ENCODE measurements at places on chromosomes 6 and 20.

- no peaks in the 10 kb centered on the region for H3K4me1 ChIP-seq
- H3K27ac ChIP-seq, result no peak overlapping the region
- H3K27me3 ChIP-seq, result no peaks in the 10 kb centered on the region
- H3K4me3 ChIP-seq, result no peak overlapping the region
Observed at GRCh38 chr6:81634155-81634880, 118.2 kb downstream of the TENT5A start.

GRCh38 chr20:24100370-24101011 is 111.9 kb upstream of the GGTLC1 start:
- H3K36me3 ChIP-seq, result no peaks in the 10 kb centered on the region
- H3K27me3 ChIP-seq, result no peaks in the 10 kb centered on the region
- H3K4me3 ChIP-seq, result no peak overlapping the region
- H3K4me1 ChIP-seq, result no peaks in the 10 kb centered on the region

- no peak overlapping the region for H3K27ac ChIP-seq
- H3K27me3 ChIP-seq, result no peaks in the 10 kb centered on the region
- H3K4me1 ChIP-seq, result no peaks in the 10 kb centered on the region
- peak; percentile 55 for DNase-seq
- H3K4me3 ChIP-seq, result no peak overlapping the region
- no peaks in the 10 kb centered on the region for H3K36me3 ChIP-seq
Observed at GRCh38 chr6:167761794-167762258, 64.9 kb upstream of the AFDN start.

DNA sequence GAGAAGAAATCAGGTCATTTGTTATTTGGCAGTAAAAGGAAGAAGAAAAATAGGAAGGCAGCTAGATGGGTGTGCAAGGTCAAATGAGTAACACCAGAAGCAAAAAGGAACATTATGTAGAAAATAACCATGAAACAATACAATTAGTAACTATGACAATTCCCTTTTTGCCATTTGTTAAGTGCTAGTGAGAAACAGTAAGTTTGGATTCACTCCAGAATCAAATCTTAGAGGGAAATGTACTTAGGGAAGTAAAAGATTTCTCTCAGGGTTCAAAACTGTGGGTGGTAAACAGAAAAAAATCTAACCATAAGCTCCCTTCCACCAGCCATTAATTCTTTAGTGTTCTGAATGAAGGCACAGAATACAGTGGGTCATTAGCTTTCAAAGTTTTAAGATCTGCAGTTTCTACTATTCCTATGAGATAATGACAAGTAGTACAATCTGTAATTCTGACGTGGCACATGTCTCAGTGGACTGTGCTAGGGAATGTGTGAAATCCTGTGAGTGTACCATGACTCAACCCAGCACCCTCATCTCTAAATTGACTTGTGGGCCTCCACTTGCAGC is 17.1 kb downstream of the REPS1 start:
- peak overlapping the region; percentile 27 for H3K27ac ChIP-seq
- peak; percentile 71 for DNase-seq
- no peaks in the 10 kb centered on the region for H3K27me3 ChIP-seq
- H3K4me3 ChIP-seq, result no peak overlapping the region
- no peaks in the 10 kb centered on the region for H3K36me3 ChIP-seq

DNA sequence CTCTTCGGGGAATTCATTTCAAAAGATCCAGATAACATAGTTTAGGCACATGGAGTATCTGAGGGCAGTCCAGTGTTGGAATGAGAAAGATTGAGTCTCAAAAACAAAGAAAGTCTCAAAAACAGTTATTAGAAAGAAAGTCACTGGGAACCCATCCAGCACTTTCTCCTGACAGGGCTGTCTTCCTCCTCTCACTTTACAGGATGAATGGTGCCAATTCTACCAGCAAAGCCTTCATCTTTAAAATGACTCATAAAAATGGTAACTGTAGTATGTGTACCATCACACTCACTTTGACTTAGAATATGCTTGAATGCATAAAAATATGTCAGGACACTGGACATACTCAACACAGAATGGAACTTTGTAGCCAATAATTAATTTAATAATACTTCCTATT is 71.3 kb downstream of the SLC22A3 start:
- no peak for DNase-seq
- H3K4me3 ChIP-seq, result no peak overlapping the region
- peaks cover 21% of the 10 kb centered on the region for H3K36me3 ChIP-seq

DNA sequence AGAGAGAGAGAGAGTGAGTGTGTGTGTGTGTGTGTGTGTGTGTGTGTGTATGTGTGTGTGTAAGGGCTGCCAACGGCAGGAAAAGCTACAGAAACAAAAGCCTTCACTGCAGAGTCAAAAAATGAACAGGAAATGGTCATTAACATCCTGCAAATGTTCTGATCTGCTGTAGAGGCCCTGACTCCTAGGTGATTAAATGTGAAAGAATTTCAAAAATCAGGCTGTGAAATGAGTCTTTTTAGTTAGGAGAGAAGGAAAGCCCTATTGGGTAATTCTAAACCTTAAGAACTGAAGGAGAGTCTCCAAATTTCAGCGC is 166.5 kb upstream of the MYLIP start:
- DNase-seq, result no peak
- H3K36me3 ChIP-seq, result no peaks in the 10 kb centered on the region
- H3K27me3 ChIP-seq, result no peaks in the 10 kb centered on the region
- no peak overlapping the region for H3K27ac ChIP-seq
- H3K4me1 ChIP-seq, result no peaks in the 10 kb centered on the region

DNA sequence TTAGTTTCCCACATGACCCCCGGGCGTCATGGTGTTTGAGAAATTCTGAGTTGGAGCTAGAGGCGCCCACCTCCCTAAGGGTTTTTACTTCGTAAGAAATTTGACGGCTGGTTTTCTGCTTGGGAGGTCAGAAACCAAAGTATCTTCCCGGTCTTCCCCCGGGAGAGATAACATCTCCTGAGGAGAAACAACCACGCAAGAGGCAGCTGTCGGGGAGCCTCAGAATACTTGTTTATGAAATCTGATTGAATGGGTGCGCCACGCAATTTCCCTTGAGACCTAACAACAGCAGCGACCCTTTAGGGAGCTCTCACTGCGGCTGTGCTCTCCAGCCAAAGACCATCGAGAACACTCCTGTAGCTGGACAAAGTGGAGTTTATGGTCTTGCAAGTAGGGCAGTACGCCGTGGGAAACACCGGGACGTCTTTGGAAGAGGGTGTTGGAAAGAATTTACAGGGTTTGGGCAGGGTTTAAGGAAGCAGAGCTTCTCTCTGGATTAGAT is 608 bp upstream of the EIF2S2 start:
- no peak for DNase-seq
- H3K27me3 ChIP-seq, result no peaks in the 10 kb centered on the region
- H3K4me1 ChIP-seq, result peaks cover 23% of the 10 kb centered on the region

DNA sequence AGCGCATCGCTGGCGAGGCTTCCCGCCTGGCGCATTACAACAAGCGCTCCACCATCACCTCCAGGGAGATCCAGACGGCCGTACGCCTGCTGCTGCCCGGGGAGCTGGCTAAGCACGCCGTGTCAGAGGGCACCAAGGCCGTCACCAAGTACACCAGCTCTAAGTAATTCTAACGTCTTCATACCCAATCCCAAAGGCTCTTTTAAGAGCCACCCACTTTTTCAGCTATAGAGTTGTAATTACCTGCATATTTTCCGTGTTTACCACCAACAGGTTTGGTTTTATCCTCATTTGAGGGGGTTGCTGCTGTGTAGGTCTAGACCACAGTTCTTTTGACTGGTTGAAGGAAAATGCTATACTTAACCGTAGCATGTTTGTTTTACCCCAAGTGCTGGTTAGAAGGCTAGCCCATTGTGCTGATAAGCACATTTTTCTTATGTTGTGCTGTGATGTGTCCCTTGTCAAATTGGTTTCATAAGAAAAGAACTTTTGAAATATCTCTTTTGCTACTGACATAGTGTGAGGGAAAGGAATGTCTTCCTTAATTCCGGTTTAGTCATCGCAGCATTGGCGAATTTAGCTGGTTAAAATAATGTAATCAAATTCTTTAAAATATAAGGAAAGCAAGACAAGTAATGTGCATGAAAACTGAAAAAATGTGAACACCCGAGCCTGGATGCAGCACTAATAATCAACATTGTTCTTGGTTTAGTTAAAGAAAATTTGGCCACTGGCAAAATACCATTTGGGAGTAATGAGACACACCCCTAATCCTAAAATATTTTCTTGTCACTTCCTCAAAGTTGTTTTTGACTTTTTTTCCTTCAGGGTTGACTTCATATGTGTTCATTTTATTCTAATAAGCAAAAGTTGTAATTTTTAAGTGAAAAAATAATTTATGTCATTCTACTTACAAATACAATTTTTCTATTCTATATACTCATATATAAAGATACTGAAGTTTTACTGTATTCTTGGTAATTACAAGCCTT is 112.8 kb downstream of the HFE start:
- H3K27ac ChIP-seq, result peak overlapping the region; percentile 95
- H3K27me3 ChIP-seq, result no peaks in the 10 kb centered on the region
- H3K36me3 ChIP-seq, result no peaks in the 10 kb centered on the region
- peak overlapping the region; percentile 62 for H3K4me3 ChIP-seq

- no peak overlapping the region for H3K4me3 ChIP-seq
- no peak overlapping the region for H3K27ac ChIP-seq
- H3K4me1 ChIP-seq, result peaks cover 5% of the 10 kb centered on the region
- DNase-seq, result no peak
- no peaks in the 10 kb centered on the region for H3K27me3 ChIP-seq
Observed at GRCh38 chr6:53896196-53896595, 101.4 kb downstream of the LRRC1 start.

- H3K27me3 ChIP-seq, result no peaks in the 10 kb centered on the region
- no peaks in the 10 kb centered on the region for H3K36me3 ChIP-seq
- no peaks in the 10 kb centered on the region for H3K4me1 ChIP-seq
- H3K27ac ChIP-seq, result no peak overlapping the region
Observed at GRCh38 chr6:75012018-75012417, 193.8 kb downstream of the COL12A1 start.

DNA sequence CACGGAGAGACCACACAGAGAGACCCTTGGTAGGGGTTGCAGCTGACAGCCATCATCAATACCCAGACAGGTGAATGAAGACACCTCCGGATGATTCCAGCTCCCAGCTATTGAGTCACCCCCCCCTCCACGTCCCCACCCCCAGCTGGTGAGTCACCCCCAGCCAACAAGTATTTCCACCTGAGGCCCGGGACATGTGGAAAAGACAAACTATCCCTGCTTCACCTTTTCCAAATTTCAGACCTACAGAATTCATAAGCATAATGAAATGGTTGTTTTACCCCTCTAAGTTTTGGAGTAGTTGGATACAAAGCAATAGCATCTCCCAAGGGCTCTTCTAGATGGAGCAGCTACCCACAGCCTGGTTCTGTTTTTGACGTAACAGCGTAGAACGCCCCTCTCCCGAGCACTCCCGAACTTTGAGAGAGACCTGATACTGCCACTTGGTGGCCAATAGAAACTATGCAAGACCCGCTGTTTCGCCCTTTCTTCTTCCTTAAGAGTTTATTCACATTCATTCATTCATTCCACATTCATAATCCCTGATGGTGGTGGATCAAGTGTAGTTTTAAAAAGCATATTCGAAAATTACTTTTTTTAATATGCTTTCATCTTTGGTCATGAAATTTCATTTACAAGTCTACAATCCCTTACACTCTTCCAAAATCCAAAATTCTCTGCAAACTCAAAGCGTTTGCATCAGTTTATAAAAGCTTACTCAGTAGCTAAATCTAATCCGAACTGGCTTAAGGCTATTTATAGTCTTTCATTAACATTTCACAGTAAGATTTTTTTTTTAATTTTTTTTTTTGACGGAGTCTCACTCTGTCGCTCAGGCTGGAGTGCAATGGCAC is 15.1 kb upstream of the PPP1R16B start:
- no peaks in the 10 kb centered on the region for H3K36me3 ChIP-seq
- no peaks in the 10 kb centered on the region for H3K4me1 ChIP-seq
- no peak overlapping the region for H3K4me3 ChIP-seq
- H3K27me3 ChIP-seq, result no peaks in the 10 kb centered on the region
- no peak overlapping the region for H3K27ac ChIP-seq

DNA sequence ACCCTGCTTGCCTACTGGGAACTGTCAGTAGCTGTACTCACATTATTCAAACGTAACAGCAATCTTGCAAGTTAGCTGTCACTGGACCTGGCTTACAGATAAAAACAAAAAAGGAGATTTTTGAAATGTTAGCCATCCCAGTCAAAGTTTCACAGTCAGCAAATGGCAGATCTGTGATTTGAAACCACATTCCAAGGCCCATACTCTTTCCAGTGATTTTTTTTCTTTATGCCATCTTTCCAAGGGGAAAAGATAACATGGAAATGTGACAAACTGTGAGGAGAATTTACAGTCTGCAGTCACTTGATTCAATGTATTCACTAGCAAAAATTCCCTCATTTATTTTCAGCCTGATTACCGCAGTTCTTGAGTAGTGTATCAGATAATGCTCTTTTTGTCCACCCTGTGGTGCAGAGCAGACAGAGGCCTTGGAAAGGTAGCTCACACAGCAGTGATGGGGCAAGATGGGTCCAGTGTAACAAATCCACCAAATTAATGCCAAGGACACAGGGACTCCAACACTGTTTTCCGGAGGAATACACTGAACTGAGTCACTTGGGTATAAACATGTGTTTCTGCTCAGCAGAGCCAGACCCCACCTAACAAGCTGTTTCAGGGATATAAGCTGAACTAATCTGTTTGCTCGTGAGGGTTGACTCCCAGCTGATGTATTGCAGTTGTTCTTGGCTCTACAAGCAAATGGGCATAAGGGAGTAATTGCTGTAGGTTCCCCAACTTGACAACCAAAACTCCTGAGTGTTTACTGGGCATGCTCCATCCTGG is 49.9 kb upstream of the ADGRF1 start:
- H3K4me1 ChIP-seq, result no peaks in the 10 kb centered on the region
- no peaks in the 10 kb centered on the region for H3K27me3 ChIP-seq
- DNase-seq, result no peak

DNA sequence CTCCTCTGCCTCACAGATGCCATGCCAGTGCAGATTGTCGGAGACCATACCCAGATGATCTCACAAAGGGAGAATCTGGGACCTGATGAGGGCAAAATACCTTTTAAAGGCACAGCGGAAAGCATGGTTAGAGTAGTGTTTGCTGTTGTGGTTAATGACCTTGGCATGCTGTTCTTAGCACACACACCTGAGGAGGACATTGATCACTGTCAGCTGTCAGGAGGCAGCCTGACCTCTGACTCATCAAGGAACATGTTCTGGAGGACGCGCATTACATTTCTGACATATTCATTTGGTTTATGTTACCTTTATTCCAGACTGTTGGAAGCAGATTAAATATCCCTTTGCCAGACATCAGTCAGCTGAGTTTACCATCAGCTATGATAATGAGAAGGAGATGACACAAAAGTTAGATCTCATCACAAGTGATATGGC is 57.1 kb downstream of the GOPC start:
- no peaks in the 10 kb centered on the region for H3K36me3 ChIP-seq
- no peak for DNase-seq
- peaks cover 2% of the 10 kb centered on the region for H3K4me1 ChIP-seq
- no peak overlapping the region for H3K4me3 ChIP-seq
- no peak overlapping the region for H3K27ac ChIP-seq

All from ascending aorta (tissue), 2 donors.